Pulmonary artery endothelial cell (primary cell): ENCODE measurements at places on chromosomes 16 and 17. TPM values are rescaled to one million over a fixed set of nuclear protein-coding genes. Genes with fewer than 3 reads are reported as not detected.

The ELMO3 gene
- total RNA-seq = 0.53 and 1.4 TPM in 2 replicates

The PSMD3 gene
- total RNA-seq = 138 and 151 TPM in 2 replicates

The PMP22 gene
- total RNA-seq = 28.0 and 58.8 TPM in 2 replicates

The CACNG1 gene
- total RNA-seq = not detected in 2 replicates

The GNG13 gene
- total RNA-seq = not detected in 2 replicates

The IRX3 gene
- 0.07 and 2.2 TPM in 2 replicates for total RNA-seq

The PTGES3L gene
- 0.26 TPM in 1 of 2 replicates, not detected in the other for total RNA-seq

The CBFA2T3 gene
- total RNA-seq = not detected in 2 replicates

The PPL gene
- 0.26 and 0.71 TPM in 2 replicates for total RNA-seq

The GCGR gene
- not detected in 2 replicates for total RNA-seq

The DBF4B gene
- 4.6 and 8.9 TPM in 2 replicates for total RNA-seq

The KRT9 gene
- total RNA-seq = not detected in 2 replicates

The TGFB1I1 gene
- 32.1 and 56.6 TPM in 2 replicates for total RNA-seq

The CCL15 gene
- total RNA-seq = not detected in 2 replicates

The ATP2A1 gene
- total RNA-seq = 0.20 and 0.28 TPM in 2 replicates

The CCDC40 gene
- total RNA-seq = 0.73 and 0.95 TPM in 2 replicates

The MEIOC gene
- total RNA-seq = 0.07 TPM in 1 of 2 replicates, not detected in the other

The DDX52 gene
- total RNA-seq = 28.6 and 48.5 TPM in 2 replicates

The CCDC78 gene
- 1.3 and 1.4 TPM in 2 replicates for total RNA-seq

The PIK3R5 gene
- total RNA-seq = not detected in 2 replicates

The PRCD gene
- total RNA-seq = 0.20 and 0.35 TPM in 2 replicates

The CAMKK1 gene
- total RNA-seq = 3.4 and 3.8 TPM in 2 replicates
